ENCODE measurements at places on chromosomes 1 and 21. TPM values are rescaled to one million over a fixed set of nuclear protein-coding genes. Genes with fewer than 3 reads are reported as not detected.

GRCh38 chr1:195336812-195337211 lies 1271.4 kb downstream of the KCNT2 start:
- peaks cover 1% of the 10 kb centered on the region for H3K4me1 ChIP-seq
- DNase-seq, result no peak
- H3K27ac ChIP-seq, result no peak overlapping the region
- no peaks in the 10 kb centered on the region for H3K27me3 ChIP-seq

- no peak overlapping the region for H3K4me3 ChIP-seq
- H3K4me1 ChIP-seq, result peaks cover 8% of the 10 kb centered on the region
- no peak for DNase-seq
- H3K36me3 ChIP-seq, result peaks cover 47% of the 10 kb centered on the region
These were observed 17.5 kb downstream of the FUBP1 start for GRCh38 chr1:77961392-77961791.

- H3K27ac ChIP-seq, result no peak overlapping the region
- peaks cover 6% of the 10 kb centered on the region for H3K4me1 ChIP-seq
- no peak overlapping the region for H3K4me3 ChIP-seq
- no peaks in the 10 kb centered on the region for H3K36me3 ChIP-seq
- DNase-seq, result no peak
These were observed 199.0 kb downstream of the PDE4B start for GRCh38 chr1:65991694-65992093.

DNA sequence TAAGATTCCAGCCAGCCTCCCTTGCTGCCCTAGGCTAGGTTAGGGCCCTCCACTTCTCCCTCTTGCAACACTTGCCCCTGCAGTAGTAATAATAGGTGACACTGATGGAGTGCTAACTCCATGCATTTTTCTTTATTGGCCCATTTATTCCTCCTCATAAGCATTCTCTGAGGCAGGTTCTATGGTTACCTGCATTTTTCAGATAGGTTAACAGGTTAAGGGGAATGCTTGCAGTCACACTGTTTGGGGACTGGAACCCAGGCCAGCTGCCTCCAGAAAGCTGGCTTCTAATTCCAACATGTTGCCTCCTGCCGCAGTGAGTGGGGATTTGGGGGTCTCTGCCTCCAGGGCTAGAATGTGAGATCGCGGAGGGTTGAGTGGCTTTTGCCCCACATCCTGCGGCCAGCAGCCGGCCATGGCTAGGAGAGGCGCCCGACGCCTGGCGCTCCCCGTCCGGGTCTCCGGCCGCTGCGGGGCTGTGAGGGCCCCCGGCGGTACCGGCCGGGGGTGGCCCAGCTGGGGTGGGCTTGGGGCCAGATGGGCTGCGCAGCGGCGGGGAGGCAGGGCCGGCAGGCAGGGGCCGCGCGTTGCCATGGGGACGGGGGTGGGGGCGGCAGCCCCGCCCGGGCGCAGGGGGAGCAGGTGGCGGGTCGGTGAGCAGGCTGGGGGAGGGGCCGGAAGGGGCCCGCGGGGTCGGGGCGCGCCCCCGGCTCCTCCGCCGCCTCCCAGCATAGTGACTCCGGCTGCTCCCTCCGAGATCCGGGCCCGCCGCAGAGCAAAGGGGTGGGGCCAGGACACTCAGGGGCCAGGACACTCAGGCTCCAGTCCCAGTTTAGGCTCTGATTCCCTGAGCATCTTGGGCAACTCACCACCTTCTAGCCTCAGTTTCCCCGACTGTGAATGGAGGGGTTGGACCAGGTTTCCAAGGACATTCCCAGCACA lies 68.4 kb upstream of the SSBP3 start:
- peak overlapping the region; percentile 56 for H3K27ac ChIP-seq
- peak overlapping the region; percentile 73 for H3K4me3 ChIP-seq
- peaks cover 32% of the 10 kb centered on the region for H3K4me1 ChIP-seq
- H3K27me3 ChIP-seq, result peaks cover 6% of the 10 kb centered on the region
- DNase-seq, result peak; percentile 37

The NIBAN1 gene
- 11.0 TPM for total RNA-seq

- no peak overlapping the region for H3K27ac ChIP-seq
- H3K36me3 ChIP-seq, result no peaks in the 10 kb centered on the region
- no peaks in the 10 kb centered on the region for H3K27me3 ChIP-seq
- H3K4me3 ChIP-seq, result no peak overlapping the region
These were observed 80.2 kb downstream of the MAST2 start for GRCh38 chr1:45883658-45884057.

DNA sequence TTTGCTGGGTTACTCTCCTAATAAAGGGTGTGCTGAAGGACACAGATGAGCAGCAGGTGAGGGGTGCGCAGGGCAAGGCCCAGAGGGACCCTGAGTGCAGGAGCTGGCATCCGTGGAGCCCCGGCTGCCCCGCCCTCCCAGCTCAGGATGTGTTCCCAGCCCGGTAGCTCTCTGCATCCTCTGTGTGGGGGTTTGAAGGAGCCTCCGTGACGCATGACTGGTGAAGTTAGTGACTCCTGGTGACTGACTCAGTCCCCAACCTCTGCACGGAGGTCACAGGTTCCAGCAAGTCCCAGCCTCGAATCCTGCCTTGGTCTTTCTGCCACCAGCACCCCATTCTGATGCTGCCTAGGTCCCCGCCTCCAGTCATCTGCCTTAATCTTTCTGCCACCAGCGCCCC lies 21.6 kb upstream of the TSPEAR start:
- H3K36me3 ChIP-seq, result no peaks in the 10 kb centered on the region
- H3K4me3 ChIP-seq, result no peak overlapping the region
- no peak overlapping the region for H3K27ac ChIP-seq
- peaks cover 29% of the 10 kb centered on the region for H3K27me3 ChIP-seq
- H3K4me1 ChIP-seq, result no peaks in the 10 kb centered on the region

DNA sequence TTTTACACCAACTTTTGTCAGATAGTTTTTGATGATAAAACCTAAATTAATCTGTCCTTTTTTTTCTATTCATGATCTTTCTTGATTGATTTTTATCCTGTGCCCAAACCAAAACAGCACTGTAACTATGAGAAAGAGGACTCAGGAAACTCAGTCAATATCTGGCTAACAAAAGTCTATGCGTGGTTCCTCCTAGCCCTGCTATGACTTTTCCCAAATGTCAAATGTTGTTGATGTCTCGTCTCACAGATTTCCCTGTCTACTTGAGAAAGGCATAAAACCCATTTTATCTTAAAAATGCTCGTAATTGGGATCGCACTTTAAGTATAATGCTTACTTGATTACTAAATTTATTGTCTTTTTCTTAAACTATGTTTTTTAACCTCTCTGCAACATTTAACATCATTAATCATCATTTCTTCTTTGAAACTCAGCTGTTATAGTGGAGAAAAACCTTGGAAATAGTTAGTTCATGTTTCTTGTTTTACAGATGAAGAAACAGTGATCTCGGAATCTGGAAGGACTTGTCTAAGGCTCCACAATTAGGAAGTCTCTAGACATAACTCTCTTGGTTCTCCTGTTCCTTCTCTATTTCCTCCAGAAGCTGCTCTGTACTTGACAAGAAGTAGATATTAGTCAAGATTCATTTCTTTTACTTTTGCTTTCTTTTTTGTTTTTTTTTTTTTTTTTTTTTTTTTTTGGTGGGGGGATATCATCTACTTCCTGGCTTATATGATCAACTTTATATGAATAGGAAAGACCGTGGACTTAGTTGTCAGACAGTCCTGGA lies 26.2 kb upstream of the PTPRC start:
- H3K36me3 ChIP-seq, result no peaks in the 10 kb centered on the region
- no peak overlapping the region for H3K27ac ChIP-seq
- no peaks in the 10 kb centered on the region for H3K27me3 ChIP-seq
- no peak for DNase-seq

GRCh38 chr1:62406576-62406975 lies 30.3 kb upstream of the USP1 start:
- H3K27me3 ChIP-seq, result no peaks in the 10 kb centered on the region
- H3K36me3 ChIP-seq, result no peaks in the 10 kb centered on the region
- H3K4me3 ChIP-seq, result no peak overlapping the region

DNA sequence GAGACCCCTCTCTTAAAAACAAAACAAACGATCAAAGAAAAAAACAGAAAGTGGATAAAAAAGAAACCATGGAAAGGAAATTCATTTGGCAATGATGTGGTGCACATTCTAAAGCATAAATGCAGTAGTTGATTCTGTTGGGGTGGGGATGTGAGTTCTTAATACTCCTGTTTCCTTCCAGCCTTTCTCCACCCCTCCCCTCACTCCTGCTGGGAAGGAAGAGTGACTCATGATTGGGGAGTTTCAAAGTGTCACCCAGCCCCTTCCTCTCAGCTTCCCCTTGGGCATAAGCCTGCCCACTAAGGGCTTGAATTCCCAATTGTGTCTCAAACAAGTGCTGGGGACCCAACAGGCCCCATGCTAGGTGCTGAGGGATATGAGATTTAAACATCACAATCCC lies 6.7 kb upstream of the PINK1 start:
- no peak overlapping the region for H3K4me3 ChIP-seq
- no peaks in the 10 kb centered on the region for H3K36me3 ChIP-seq
- H3K4me1 ChIP-seq, result no peaks in the 10 kb centered on the region
- H3K27me3 ChIP-seq, result peaks cover 15% of the 10 kb centered on the region

DNA sequence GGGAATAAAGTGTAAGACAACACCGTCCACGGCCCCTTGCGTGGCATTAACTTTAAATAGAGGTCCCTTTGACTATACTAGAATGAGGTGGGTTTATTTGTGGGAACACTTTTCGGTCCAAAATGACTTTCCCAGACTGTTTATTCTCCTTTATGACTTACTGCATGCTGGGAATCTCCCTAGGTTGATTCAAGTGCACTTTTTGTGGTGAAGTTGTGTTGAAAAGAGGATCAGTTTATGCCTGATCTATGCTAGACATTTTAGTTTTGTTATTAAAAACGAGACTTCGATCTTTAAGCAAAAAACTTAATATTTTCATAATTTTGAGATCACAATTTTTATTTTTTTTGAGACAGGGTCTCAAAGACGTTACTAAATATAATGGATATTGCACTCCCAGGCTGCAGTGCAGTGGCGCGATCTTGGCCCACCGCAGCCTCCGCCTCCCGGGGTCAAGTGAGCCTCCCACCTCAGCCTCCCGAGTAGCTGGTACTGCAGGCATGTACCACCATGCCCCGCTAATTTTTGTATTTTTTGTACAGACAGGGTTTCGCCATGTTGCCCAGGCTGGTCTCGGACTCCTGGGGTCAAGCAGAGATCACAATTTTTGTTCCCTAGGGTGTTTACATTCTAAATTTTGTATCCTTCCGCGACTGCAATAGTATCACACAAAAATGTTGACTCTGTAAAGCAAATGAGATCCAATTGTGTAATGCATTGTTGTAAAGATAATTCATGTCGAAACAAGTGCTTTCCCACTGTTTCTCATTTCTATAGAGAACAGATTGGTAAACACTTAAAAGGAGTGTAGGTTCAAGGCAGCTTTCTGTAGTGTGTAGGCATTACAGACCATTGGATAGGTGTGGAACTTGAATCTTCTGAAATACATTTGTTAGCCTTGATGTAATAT lies 1.6 kb downstream of the CDC42 start:
- peak overlapping the region; percentile 100 for H3K27ac ChIP-seq
- no peak for DNase-seq
- peak overlapping the region; percentile 98 for H3K4me3 ChIP-seq
- H3K27me3 ChIP-seq, result no peaks in the 10 kb centered on the region

- DNase-seq, result no peak
- H3K27ac ChIP-seq, result no peak overlapping the region
- no peaks in the 10 kb centered on the region for H3K36me3 ChIP-seq
- no peak overlapping the region for H3K4me3 ChIP-seq
These were observed 647.2 kb upstream of the CXADR start for GRCh38 chr21:16865632-16866031.

- no peak overlapping the region for H3K4me3 ChIP-seq
- H3K27me3 ChIP-seq, result peaks cover 18% of the 10 kb centered on the region
- DNase-seq, result no peak
These were observed 92.3 kb upstream of the TARDBP start for GRCh38 chr1:10920063-10920626.

- no peaks in the 10 kb centered on the region for H3K36me3 ChIP-seq
- no peak overlapping the region for H3K27ac ChIP-seq
- peaks cover 7% of the 10 kb centered on the region for H3K4me1 ChIP-seq
- H3K4me3 ChIP-seq, result no peak overlapping the region
- DNase-seq, result no peak
These were observed 72.5 kb downstream of the SYDE2 start for GRCh38 chr1:85128316-85128715.

The DNAJB4 gene
- 30.1 TPM for total RNA-seq

The IL12RB2 gene
- not detected for total RNA-seq

- H3K27me3 ChIP-seq, result no peaks in the 10 kb centered on the region
- no peak overlapping the region for H3K4me3 ChIP-seq
- no peak overlapping the region for H3K27ac ChIP-seq
- no peak for DNase-seq
- no peaks in the 10 kb centered on the region for H3K36me3 ChIP-seq
These were observed 63.6 kb downstream of the KAZN start for GRCh38 chr1:14662116-14662515.

DNA sequence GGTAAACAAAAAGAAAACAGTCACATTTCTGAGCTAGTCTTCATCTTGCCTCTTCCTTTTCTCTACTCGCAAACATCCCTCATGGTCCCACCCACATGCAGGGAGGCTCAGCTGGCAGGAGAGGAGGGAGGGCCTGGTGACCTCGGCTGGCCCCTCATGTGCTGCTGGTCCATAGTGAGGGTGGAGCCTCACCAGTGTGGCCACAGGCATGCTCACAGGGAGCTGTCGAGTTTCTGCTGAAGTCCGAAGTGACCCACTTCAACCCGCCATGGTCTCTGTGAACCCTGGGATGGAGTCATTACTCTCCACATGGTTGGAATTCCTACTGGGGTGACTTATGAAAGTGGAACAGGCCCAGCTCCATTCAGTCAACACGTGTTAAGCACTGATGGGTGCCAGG lies 253.4 kb downstream of the RHOU start:
- no peaks in the 10 kb centered on the region for H3K36me3 ChIP-seq
- peaks cover 9% of the 10 kb centered on the region for H3K27me3 ChIP-seq
- H3K4me1 ChIP-seq, result no peaks in the 10 kb centered on the region
- no peak for DNase-seq
- H3K4me3 ChIP-seq, result no peak overlapping the region

DNA sequence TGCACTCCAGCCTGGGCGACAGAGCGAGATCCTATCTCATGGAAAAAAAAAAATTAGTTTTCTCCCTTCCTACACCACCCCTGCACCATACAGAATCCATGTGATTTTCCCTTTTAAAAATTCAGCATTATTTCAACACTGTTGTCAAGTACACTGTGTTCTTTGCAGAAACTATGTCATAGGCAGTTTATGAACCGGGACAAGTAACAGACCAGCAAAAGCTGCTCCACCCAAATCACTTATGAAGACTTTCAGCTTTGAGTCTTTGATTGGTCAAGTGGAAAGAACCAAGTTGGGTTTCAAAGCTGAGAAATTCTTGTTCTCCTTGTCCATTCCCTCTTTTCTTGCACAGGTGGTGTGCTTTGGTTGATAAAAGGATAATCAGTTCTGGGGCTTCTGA lies 173.0 kb downstream of the CDC7 start:
- DNase-seq, result no peak
- H3K27me3 ChIP-seq, result peaks cover 5% of the 10 kb centered on the region
- H3K4me1 ChIP-seq, result peaks cover 2% of the 10 kb centered on the region
- no peak overlapping the region for H3K27ac ChIP-seq
- H3K4me3 ChIP-seq, result no peak overlapping the region
- no peaks in the 10 kb centered on the region for H3K36me3 ChIP-seq

- no peak for DNase-seq
- no peak overlapping the region for H3K27ac ChIP-seq
- H3K27me3 ChIP-seq, result peaks cover 100% of the 10 kb centered on the region
These were observed 4.5 kb downstream of the TBX15 start for GRCh38 chr1:118983558-118984041.

- peak overlapping the region; percentile 76 for H3K4me3 ChIP-seq
- peaks cover 27% of the 10 kb centered on the region for H3K27me3 ChIP-seq
- DNase-seq, result peak; percentile 27
- H3K36me3 ChIP-seq, result peaks cover 2% of the 10 kb centered on the region
- peak overlapping the region; percentile 52 for H3K27ac ChIP-seq
- H3K4me1 ChIP-seq, result peaks cover 14% of the 10 kb centered on the region
These were observed 458 bp downstream of the ZC3H12A start for GRCh38 chr1:37474697-37475379.
